HCT116 (cell line): ENCODE measurements at places on chromosomes 2 and 18.

GRCh38 chr2:209391776-209392401 is 32.0 kb upstream of the MAP2 start:
- no peak for DNase-seq

GRCh38 chr2:143125717-143126116 is 3.5 kb upstream of the ARHGAP15 start:
- DNase-seq: no peak

DNA sequence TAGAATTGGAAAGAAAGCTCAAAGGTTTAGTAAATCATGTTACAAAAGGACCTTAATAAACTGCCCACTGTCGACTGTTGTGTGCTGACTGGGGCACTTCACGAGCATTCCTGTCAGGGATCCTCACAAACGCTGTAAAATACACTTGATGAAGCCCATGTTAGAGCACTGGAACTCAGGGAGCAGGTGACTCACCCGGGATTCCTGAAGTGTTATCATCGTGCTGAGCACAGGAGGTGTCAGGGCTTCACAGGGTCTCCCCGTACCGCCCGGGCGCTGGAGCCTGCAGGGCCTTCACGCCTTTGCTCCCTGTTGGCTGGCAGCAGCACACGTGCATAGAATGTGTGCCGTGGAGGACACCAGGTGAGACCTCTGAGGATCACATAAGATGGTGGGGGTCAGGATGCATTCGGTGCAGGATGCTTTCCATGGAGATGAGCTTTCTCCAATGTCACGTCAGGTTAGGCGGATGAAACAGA is 187.3 kb downstream of the SNTG2 start:
- DNase-seq: no peak

DNA sequence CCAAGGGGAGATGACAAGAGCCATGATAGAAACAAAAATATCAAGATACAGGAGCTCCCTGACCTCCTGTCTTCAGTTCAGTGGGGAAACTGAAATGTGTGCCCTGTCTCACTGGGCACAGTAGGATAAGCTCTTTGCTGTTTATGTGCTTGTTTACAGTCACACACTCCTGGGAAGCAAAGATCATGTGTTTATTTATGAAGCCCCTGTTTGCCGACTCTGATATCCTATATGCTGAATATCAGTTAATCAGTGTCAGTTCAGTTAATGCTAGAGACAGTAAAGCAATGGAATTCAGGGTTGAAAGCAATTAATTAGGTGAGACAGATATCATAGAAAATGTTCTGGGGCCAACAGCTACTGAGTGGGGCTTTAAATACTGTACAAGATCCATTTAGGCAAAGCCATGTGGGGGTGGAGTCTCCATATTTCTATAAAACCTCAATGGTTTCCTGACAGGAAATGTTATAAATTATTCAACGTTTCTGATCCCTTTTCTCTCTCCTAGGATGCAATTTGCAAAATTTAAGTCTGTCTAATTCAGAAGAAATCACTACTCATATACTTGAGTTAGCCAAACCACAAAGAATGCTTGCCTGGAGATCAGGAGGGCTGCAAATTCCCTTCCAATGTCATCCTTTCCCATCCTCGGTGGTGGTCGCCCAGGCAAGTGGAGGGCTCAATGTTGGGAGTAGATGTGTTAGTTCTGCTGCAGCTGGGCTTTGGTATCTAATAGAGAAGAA is 551.3 kb downstream of the CMPK2 start:
- DNase-seq: no peak

GRCh38 chr2:112887964-112888749 is 22.8 kb upstream of the IL37 start:
- DNase-seq: no peak

DNA sequence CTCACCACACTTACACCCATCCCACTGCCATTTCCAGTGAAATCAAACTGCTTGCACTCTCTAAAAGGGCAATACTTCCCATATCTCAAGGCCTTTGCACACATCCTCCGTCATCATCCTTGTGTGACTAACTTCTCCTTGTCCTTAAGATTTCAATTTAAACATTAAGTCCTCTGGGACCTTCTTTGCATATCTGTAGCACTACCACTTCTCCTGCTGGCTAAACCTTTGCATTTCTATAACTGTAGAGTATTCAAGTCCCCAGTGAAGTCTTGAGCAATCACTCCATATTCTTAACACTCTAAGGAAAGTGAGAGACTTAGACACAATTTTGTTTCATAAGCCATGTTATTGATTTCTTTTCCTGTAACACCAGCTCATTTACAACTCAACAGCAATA is 136.8 kb upstream of the EPHA4 start:
- DNase-seq: no peak

- no peak for DNase-seq
Observed at GRCh38 chr2:460861-461260, 173.0 kb upstream of the ALKAL2 start.

DNA sequence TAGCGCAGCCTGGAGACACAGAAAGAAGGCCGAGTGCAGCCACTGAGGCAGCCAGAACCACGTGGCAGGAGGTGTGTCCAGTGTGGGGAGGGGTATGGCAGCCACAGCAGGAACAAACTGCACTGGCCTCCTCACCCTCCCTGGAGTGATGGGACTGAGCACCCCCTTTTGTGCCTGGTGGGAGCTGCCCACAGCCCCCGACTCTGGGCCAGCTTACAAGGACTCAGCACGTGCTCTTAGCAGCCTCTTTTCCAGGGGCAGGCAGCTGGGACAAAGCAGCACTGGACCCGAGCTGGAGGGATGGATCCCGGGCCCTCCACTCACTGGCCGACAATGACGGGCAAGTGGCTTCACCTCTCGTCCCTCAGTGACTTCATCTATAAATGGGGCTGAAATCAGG is 5.2 kb upstream of the KLF11 start:
- no peak for DNase-seq

DNA sequence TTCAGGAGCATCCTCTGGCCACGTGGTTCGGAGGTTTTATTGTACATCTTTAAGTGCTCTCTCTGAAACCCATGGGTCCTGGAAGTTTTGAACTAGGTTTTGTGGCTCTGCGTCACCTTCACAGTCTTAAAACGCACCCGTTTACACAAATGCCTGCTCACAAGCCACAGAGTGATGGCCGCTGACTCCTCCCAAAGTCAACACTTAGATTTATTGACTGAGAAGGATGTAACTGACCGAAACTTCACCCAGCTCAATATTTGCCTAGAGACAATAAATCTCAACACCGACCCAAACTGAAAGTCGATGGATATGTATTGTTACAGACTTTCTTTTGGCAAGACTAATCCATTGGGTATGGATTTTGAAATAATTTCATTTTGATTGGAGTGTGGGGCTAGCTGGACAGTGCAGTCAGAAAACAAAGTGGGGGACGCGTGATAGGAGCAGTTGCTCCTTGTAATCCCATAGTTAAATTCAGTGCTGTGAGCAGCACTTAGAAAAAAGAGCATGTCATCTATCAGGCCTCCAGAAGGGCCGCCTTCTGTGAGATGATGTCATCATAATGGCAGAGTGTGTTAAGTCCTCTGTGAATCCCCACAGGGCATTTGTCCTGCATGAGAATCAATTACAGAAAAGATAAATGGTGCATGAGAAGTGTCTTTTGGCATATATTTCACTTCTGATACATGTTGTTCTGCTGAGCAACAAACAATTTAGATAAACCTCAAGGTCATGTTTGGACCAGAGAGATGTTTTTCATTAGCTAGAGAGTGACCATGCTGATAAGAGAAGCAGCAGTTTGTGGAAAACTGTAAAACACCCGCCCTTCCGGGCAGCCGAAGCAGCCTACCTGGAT is 183.7 kb downstream of the INO80D start:
- DNase-seq: no peak
